ENCODE measurements at places on chromosomes 7 and 10. TPM values are rescaled to one million over a fixed set of nuclear protein-coding genes. Genes with fewer than 3 reads are reported as not detected.

The FAM171A1 gene
- 4.1 TPM for total RNA-seq

The ABCB1 gene
- total RNA-seq: 4.9 TPM

The MARVELD1 gene
- total RNA-seq: 1.9 TPM

The SPRN gene
- not detected for total RNA-seq

The ZNF680 gene
- total RNA-seq: 12.6 TPM

DNA sequence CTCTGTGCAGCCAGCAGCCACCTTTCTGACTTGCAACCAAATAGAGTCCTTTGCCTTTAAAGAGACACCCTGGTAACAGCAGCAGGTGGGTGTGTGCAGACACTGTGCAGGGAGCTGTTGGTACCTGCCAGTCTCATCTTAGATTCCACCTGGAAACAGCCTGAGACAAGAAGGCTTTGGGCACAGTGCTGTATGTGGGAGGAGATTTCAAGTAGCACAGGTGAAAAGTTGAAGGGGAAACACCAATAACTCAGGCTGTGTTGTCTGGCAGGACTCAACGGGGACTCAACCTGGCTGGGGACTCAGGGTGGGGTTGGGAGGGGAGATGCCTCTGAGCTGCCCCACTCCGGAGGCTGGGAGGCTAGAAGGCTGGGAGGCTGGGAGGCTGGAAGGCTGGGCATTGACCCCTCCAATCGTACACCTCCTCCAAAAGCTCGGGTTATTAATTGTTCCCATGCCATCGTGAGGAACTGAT lies 6.7 kb downstream of the CPXM2 start:
- H3K4me3 ChIP-seq: no peak overlapping the region
- H3K36me3 ChIP-seq: no peaks in the 10 kb centered on the region
- H3K27ac ChIP-seq: no peak overlapping the region
- H3K4me1 ChIP-seq: no peaks in the 10 kb centered on the region

DNA sequence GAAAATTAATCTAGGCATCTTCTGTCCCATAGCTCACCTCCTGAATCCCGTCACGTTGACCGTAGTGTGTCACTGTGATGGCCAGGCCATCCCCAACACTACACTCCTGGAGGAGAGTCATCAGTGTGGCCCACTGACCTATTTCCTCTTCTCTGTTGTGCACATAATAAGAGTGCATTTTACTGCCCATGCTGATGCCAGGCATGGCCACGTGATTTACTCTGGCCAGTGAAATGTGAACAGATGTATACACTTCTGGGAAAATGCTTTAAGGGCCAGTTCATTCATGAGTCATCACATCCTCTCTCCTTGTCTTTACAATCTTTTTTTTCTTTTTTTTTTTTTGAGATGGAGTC lies 101.9 kb upstream of the PIP4K2A start:
- H3K27ac ChIP-seq: no peak overlapping the region
- no peak overlapping the region for H3K4me3 ChIP-seq
- no peaks in the 10 kb centered on the region for H3K36me3 ChIP-seq
- peaks cover 13% of the 10 kb centered on the region for H3K4me1 ChIP-seq
- DNase-seq: no peak

- H3K27ac ChIP-seq: no peak overlapping the region
- DNase-seq: no peak
- H3K27me3 ChIP-seq: no peaks in the 10 kb centered on the region
- peaks cover 45% of the 10 kb centered on the region for H3K36me3 ChIP-seq
- H3K4me1 ChIP-seq: peaks cover 14% of the 10 kb centered on the region
- no peak overlapping the region for H3K4me3 ChIP-seq
These were observed 172.8 kb upstream of the AOAH start for GRCh38 chr7:36896956-36897590.
